Caco-2 (cell line): ENCODE measurements at places on chromosomes 7 and 10. TPM values are rescaled to one million over a fixed set of nuclear protein-coding genes. Genes with fewer than 3 reads are reported as not detected.

- H3K4me3 ChIP-seq: no peak overlapping the region
- no peak for DNase-seq
- H3K36me3 ChIP-seq: no peaks in the 10 kb centered on the region
- no peaks in the 10 kb centered on the region for H3K4me1 ChIP-seq
Observed at GRCh38 chr10:130403153-130404075, 267.2 kb downstream of the GLRX3 start.

- no peak for DNase-seq
- no peak overlapping the region for H3K27ac ChIP-seq
- H3K27me3 ChIP-seq: no peaks in the 10 kb centered on the region
- no peak overlapping the region for H3K4me3 ChIP-seq
- H3K36me3 ChIP-seq: no peaks in the 10 kb centered on the region
Observed at GRCh38 chr10:104193787-104194186, 38.4 kb downstream of the CFAP43 start.

- H3K27me3 ChIP-seq: no peaks in the 10 kb centered on the region
- H3K4me3 ChIP-seq: no peak overlapping the region
- no peaks in the 10 kb centered on the region for H3K4me1 ChIP-seq
- no peak overlapping the region for H3K27ac ChIP-seq
- DNase-seq: no peak
- no peaks in the 10 kb centered on the region for H3K36me3 ChIP-seq
Observed at GRCh38 chr7:147052818-147053217, 936.2 kb downstream of the CNTNAP2 start.

- no peak overlapping the region for H3K4me3 ChIP-seq
- DNase-seq: no peak
- H3K4me1 ChIP-seq: no peaks in the 10 kb centered on the region
- no peak overlapping the region for H3K27ac ChIP-seq
- H3K27me3 ChIP-seq: no peaks in the 10 kb centered on the region
Observed at GRCh38 chr7:136502162-136502561, 366.3 kb upstream of the CHRM2 start.

- H3K27ac ChIP-seq: no peak overlapping the region
- H3K4me1 ChIP-seq: no peaks in the 10 kb centered on the region
- no peak for DNase-seq
- H3K27me3 ChIP-seq: no peaks in the 10 kb centered on the region
Observed at GRCh38 chr10:112639298-112639697, 192.3 kb downstream of the VTI1A start.

DNA sequence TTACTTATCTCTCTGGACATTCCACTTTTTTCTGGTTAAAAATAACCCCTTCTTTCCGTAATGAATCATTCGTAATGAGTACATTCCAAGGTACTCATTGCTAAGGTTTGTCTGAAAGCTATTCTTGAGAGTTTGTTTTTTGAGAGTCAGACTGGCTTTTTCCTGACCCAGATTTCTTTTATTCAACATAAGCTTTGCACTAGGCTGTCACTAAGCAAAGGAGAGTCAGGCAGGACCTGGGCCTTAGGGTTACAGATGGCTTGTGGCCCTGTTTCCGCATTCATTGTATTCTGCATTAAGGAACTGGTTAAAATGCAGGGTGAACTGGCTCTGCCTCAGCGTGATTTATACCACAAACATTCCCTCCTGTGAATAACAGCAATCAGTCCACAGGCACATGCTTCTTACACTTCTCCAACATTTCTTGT lies 84.1 kb downstream of the POM121L12 start:
- H3K4me3 ChIP-seq: no peak overlapping the region
- H3K27ac ChIP-seq: no peak overlapping the region
- no peaks in the 10 kb centered on the region for H3K27me3 ChIP-seq
- no peaks in the 10 kb centered on the region for H3K36me3 ChIP-seq
- no peaks in the 10 kb centered on the region for H3K4me1 ChIP-seq

GRCh38 chr7:16417906-16418305 lies 3.4 kb downstream of the CRPPA start:
- H3K4me3 ChIP-seq: no peak overlapping the region
- no peaks in the 10 kb centered on the region; the same call in none of the 2 replicates for H3K36me3 ChIP-seq
- H3K4me1 ChIP-seq: peaks cover 15% of the 10 kb centered on the region
- H3K27me3 ChIP-seq: no peaks in the 10 kb centered on the region

DNA sequence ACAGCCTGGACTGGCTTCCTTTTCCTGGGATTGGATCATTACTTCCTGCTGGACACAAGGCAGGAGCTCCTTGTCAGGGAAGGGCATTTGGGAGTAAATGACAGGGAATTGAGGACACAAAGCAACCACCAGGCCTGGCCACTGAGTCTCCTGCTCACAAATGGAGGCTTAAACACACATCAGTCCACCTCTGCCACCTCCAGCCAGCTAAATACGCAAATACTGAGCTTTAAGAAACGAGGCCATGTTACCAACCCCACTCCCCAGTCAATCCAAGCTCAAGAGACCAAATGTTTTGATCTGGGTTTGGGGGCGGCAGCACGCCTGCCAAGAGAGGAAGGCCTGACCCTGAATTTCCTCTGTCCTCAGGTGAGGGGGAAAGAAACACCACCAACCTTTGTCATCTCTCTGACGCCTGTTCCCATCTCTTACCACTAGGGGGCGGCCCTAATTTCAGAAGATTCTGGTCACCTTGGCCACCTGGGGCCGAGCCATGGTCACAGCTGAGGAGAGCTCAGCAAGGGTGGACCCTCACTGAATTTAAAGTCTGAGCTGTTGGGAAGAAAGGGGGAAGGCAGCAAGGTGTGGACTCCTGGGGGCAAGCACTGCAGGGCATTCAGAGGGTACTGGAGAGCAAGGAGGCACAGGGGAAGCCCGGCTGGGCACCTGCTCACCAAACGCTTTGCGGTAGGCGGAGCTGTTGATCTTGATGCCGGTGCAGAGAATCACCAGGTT lies 16.5 kb downstream of the AIFM2 start:
- peak; percentile 87 for DNase-seq
- H3K4me3 ChIP-seq: no peak overlapping the region
- H3K36me3 ChIP-seq: no peaks in the 10 kb centered on the region
- no peaks in the 10 kb centered on the region for H3K27me3 ChIP-seq

DNA sequence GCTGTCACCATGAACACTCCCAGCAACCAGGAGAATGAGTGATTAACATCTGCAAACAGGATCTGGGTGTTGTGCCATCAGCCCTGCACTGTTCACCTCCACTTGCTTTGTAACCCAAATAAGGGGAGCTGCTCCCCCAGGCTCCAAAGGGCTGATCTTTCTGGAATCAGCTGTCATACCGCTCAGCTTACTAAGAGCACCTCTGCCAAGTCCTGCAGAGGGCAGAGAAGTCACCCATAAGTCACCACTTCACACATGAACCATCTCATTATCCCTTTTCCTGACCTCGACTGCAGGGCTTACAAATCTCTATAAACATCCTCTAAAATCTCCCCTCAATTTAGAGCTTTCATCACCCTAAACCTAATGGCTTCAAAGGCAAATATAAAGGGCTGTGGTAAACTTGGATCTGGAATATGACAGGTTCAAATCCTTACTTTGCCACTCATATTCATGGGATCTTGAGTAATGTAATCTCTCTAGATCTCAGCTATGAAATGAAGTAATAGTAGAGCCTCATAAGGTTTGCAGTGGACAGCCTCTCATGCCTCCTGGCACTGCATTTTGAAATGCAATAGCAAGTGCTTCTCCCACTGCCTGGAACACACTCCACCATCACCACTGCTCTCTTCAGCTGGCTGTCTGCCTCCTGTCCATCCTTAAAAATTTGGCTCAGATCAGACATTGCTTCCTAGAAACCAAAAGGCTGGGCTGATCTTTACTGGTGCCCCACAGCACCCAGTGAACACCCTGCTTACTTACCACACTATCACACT lies 38.8 kb downstream of the ERLIN1 start:
- H3K4me1 ChIP-seq: no peaks in the 10 kb centered on the region
- no peak overlapping the region for H3K4me3 ChIP-seq
- H3K27me3 ChIP-seq: no peaks in the 10 kb centered on the region

GRCh38 chr10:58400609-58401008 lies 15.4 kb downstream of the TFAM start:
- no peak for DNase-seq
- no peak overlapping the region for H3K4me3 ChIP-seq
- no peak overlapping the region for H3K27ac ChIP-seq
- no peaks in the 10 kb centered on the region for H3K4me1 ChIP-seq
- H3K36me3 ChIP-seq: peaks cover 4% of the 10 kb centered on the region

GRCh38 chr10:33715303-33715975 lies 381.0 kb upstream of the NRP1 start:
- no peak for DNase-seq
- H3K4me3 ChIP-seq: no peak overlapping the region
- no peaks in the 10 kb centered on the region for H3K27me3 ChIP-seq
- H3K27ac ChIP-seq: no peak overlapping the region
- H3K36me3 ChIP-seq: no peaks in the 10 kb centered on the region

- no peak for DNase-seq
- H3K4me3 ChIP-seq: no peak overlapping the region
- H3K27me3 ChIP-seq: no peaks in the 10 kb centered on the region
- H3K27ac ChIP-seq: no peak overlapping the region
Observed at GRCh38 chr10:7000061-7000460, 410.8 kb downstream of the SFMBT2 start.

- no peak overlapping the region for H3K27ac ChIP-seq
- no peak for DNase-seq
- no peaks in the 10 kb centered on the region for H3K4me1 ChIP-seq
- no peaks in the 10 kb centered on the region for H3K36me3 ChIP-seq
Observed at GRCh38 chr7:39530971-39531370, 35.2 kb upstream of the YAE1 start.

GRCh38 chr10:132158122-132158741 lies 28.5 kb upstream of the DPYSL4 start:
- H3K27me3 ChIP-seq: no peaks in the 10 kb centered on the region
- no peaks in the 10 kb centered on the region for H3K36me3 ChIP-seq
- H3K4me1 ChIP-seq: no peaks in the 10 kb centered on the region
- no peak overlapping the region for H3K27ac ChIP-seq
- no peak for DNase-seq

Gene LIPJ
- not detected in 2 replicates for total RNA-seq

Gene PTPRE
- total RNA-seq: 0.46 and 0.50 TPM in 2 replicates

Gene TMEM26
- not detected in 2 replicates for total RNA-seq

Gene RARRES2
- not detected in 2 replicates for total RNA-seq

Gene ICA1
- total RNA-seq: 30.7 and 34.2 TPM in 2 replicates

Gene CLEC5A
- not detected in 2 replicates for total RNA-seq

Gene TMEM229A
- total RNA-seq: 0.50 and 0.88 TPM in 2 replicates

Gene DYNC1I1
- 6.8 and 8.3 TPM in 2 replicates for total RNA-seq

Gene SEC23IP
- total RNA-seq: 108 and 116 TPM in 2 replicates

Gene NRP1
- total RNA-seq: 99.3 and 123 TPM in 2 replicates

Gene PMPCB
- total RNA-seq: 77.6 and 90.9 TPM in 2 replicates

Gene H2BK1
- not detected in 2 replicates for total RNA-seq
